ENCODE measurements at places on chromosomes 16 and 17.
A peak's percentile ranks its signal among the peaks of the same experiment; 100 is the strongest.

- DNase-seq, result peak; percentile 78
These were observed 188.0 kb downstream of the ENGASE start for GRCh38 chr17:79262624-79263023.

DNA sequence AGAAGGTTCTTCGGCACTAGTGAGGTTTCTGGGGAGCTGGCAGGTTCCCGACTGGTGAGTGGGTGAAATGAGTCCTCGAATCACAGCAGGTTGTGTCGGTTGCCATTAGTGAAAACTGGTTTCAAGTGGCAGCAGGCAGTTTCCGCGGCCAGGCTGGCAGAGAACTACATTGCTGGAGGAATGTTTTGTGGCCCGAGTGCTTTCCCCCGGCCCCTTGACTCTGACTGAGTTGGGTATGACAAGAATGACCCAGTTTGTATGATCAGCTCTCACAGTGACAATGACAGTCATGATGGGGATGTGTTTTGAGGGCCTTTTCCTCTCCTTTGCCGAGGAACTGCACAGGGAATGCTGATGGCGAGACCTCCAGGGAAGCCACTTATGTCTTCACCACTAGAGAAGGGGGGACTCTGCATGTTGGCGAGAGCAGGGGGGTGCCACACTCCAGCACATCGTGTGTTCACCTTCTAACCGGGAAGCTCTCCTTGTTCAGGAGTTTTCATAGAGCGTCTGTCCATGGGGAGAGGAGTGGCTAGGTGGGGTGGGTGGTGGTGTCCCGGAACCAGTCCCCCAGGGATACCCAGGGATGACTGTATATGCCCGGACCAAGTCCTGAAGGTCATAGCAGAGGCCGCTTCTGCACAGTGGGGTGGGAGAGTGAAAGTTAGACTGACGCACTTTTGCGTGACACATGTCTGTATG, 206.0 kb upstream of the CHMP6 start:
- peak; percentile 61 for DNase-seq

DNA sequence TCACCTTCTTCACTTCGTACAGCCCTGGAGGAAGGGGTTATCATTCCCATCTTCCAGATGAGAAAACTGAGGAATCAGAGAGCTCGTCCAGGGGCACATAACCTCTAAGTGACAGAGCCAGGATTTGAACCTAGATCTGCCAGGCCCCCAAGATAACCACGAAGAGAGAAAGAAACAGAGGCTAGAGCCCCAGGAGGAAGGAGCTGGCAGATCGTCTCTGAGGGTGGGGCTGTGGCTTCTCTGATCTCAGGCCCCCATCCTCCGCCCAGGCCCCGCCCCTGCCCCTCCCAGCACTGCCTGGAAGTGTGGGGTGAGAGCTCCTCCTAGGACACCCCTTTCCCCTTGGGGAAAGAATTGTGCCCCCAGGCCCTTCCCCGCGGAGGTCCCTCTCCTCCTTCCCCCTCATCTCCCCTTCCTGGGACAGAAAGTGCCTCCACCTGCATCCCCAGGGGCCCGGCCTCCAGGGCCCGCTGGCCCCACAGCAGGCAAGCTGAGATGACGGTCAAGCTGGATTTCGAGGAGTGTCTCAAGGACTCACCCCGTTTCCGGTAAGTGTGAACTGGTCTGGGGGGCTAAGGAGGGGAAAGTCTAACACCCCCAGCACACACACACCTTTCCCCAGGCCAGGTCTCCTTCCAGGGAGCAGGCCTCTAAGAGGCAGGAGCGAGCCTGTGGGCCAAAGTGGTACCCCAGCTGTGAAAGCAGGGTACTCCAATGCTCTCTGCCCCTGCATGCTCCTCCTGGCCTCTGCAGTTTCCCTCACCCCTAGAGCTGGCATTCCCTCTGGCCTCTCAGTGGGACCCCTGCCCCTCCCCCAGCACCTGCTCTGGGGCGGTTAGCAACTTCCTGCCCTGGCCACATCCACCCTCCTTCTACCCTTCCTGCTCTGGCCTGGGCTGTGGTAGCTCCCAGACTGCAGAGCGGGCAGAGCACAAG, at the start of gene ACAP1:
ACAP1 (plus strand) TSS at position 290 of the 936 bp plus-strand sequence; CDS start at position 496, 206 bp downstream.
- DNase-seq, result no peak

DNA sequence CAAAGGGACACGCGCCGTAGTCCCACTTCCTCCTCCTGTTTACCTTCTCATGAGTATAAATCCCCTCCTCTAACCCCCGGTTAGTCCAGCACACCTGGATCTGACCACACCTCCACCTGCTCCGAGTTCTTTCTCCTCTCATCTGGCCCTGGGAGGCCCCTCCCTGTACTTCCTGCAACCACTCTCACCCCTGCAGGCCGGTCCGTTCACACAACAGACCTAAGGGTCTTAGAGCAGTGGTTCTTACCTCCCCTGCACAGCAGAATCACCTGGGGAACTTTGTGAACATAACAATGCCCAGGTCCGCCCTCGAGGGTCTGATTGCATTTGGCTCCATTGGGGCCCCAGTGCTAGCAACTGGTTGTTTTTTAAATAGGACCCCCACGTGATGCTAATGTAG, 24.8 kb downstream of the TMEM114 start:
- no peak for DNase-seq

DNA sequence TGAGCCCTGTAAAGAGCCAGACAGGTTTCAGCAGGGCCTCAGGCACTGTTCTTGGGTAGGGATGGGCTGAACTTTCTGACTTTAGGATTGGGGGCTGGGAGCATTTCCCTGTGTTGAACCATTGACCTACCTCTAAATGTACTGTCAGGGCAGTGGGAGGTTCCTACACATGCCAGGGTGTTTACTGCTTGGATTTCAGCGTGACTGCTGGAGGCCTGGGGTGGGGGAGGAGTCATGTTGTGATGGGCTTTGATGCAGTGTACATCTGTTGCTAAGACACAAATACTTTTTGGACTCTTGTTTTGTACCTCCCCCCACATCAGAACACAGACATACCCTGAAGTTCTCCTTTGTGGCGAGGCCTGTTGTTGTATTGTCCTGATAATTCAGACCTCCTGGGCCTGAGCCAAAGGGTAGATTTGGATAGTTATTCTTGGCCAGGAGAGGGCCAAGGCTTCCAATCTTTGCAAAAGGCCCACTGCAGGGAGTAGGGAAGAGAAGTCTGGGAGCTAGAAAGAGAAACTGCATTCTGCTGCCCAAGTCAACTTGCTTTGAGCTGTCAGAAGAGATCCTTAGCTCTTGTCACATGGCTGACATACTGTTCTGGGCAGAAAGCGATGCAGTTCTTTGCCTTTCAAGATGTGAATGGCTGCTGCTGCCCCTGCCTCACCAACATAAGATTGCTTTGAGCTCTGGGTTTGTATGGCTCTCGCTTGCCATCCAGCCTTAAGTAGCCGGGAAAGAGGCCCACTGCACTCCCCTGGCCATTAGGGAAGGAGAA, 3.7 kb downstream of the NFE2L1 start:
- peak; percentile 34 for DNase-seq

DNA sequence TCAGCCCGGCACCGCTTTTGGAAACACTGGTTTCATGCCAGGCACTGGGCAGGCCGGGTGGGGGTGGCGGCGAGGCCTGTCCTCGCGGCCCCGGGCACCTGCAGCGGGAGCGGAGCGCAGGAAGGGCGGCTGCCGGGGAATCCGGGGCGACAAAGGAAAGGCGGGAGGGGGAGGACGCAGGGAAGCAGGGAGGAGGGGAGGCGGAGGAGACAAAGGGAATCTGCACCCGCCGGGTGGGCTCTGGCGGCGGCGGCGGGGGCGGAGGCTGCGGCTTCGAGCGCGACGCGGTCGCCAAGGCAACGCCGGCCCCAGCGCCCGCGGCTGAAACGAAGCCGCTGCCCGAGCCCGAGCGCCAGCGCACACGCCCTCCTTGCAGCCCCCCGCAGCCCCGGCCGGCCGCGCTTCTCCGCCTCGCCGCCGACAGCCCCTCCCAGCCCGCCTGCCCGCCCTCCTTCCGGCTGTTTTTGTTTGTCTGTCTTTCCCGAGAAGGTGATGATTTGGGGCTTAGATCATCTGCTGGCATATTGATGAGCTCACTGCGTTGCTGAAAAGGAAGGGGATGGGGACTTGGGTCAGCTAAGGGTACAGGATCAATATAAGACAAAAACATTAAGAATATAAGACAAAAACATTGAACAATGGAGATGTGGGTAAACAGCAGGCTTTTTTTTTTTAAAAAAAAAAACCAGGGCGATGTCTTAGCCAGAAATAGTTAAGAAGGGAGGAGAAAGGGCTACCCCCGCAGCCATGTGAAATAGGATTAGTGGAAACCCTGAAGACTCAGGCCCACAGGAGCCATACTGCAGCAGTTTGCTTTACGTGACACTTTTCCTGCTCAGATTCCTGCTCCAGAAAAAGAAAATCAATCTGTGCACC, 32.7 kb downstream of the CDK5R1 start:
- peak; percentile 75 for DNase-seq

- no peak for DNase-seq
These were observed 5.0 kb downstream of the DERL2 start for GRCh38 chr17:5480962-5481361.

- DNase-seq, result no peak
These were observed 18.9 kb downstream of the MPP3 start for GRCh38 chr17:43814026-43814425.

- DNase-seq, result no peak
These were observed 36.2 kb downstream of the CDRT4 start for GRCh38 chr17:15431196-15431595.

DNA sequence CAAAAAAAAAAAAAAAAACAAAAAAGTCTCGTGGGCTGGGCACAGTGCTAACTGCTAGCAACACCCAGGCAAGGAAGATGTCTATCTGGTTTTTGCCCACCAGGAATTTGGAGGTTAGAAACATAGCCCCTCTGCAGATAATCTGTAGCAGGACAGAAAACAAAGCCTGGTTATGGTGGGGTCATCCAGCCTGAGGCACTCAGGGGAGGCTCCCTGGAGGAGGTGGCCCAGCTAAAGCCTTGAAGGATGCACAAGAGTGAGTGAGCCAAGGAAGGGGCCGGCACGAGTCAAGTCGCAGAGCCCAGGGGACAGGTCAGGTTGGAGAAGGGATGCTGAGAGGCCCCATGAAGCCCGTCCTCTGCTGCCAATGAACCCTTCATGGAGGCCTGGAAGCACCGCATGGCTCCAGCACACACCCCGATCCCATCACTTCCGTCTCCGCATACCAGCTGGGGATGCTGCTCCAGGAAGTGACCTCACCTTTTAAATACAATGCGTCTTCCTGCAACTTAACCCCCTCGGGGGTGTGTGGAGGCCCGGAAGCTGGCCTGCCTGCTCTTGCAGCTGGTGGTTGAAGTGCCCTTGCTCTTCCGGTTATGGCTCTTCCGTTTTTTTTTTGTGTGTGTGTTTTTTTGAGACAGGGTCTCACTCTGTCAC, 86.5 kb downstream of the ENGASE start:
- DNase-seq, result no peak

GRCh38 chr17:12769981-12770380, 19.3 kb upstream of the ARHGAP44 start:
- no peak for DNase-seq

DNA sequence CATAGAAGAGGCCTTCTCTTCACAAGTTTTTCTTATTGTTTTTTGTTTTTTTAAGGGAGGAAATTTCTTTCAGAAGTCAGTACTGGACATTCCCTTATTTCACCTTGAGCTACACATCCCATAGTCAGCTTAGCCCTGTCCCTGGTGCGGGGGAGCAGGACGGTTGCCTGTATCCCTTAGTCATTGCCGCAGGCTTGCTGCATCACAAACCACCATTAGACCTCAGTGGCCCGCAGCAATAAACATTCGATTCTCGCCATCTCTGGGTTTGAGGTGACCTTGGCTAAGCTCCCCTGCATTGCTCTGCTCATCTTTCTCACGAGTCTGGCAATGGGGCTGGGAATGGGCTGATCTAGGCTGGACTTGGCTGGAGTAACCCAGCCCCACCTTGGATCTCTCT, 692.5 kb downstream of the WWOX start:
- no peak for DNase-seq

- DNase-seq, result no peak
These were observed 22.2 kb downstream of the FAM117A start for GRCh38 chr17:49741692-49742076.

DNA sequence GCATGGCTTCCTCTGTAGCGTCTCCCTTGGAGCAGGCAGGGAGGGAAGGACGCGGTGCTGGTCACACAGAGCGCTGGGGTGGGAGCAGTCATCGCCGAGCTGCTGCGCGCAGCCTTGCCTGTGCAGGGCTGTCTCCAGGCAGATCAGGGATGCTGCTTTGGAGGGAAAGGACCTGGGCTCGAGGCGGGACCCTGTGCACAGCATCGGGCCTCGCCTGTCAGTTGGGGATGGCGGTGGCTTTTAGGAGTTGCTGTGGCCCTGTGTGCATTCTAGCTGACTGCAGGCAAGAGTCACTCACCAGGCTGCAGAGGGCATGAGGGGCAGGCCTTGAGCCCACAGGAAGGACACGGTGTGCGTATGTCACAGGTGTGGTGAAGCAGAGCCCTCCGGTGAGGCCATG, 10.1 kb downstream of the ACSF3 start:
- DNase-seq, result no peak

DNA sequence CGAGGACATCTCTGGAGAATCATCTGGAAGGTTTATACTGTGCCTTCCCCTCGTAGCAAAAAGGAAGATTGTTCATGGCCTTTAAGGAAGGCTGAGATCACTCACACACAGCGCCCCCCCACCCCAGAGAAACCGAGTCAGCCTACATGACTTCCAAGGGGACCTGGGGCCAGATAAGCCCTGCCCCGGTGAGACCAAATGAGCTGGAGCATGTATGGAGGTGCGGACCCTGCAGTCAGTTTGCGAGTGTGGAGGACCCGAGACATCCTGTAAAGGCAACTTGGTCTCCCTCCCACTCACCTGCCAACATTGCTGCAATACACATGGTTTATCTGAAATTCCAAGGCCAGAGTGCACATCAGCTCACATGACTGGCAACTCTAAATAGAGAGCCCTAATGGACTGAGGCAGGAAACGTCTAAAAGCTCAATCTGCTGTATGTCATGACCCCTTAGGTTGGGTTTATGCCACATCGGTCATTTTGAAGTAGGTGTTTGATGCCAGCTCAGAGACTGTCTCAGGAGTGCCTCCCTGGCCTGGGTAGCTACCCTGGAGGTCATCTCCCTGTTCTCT, 233.6 kb downstream of the CPPED1 start:
- DNase-seq, result no peak

DNA sequence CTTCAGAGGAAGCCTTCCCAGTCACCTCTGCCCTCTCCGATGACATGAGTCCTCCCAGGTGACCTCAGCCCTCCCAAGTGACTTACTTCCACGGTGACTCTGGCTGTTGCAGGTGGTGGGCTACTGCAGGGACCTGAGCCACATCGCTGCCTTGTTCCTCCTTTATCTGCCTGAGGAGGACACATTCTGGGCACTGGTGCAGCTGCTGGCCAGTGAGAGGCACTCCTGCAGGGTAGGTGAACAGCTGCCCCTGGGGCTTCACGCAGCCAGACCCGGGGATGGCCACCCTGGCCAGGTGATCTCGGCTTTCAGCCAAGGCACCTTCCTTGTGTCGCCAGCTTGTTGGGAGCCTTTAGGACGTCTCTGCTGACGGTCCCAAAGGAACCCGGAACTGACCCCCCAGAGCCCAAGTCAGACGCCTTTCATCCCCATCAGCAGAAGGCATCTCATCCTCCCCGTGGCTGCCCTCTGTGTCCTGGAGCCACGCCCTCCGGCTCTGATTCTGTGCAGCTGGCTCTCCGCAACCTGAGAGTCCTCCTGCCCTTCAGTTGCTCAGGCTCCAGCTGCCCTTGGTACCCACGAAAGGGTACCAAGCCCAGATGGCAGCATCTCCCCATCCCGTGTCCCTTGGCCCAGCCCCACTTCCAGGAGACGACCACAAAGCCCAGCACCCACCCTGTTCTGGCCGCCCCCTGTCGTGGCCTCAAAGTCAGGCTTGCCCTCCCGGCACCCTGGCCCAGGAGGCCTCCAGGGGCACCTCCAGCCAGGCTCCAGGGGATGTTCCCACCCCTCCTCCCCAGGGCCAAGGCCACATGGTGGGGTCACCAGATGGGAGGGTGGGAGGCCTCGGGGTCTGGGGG, 81.7 kb downstream of the GOSR1 start:
- DNase-seq, result no peak

Measured in G401 (cell line).